Stimulated activated CD8-positive, alpha-beta memory T cell treated with anti-CD3 and anti-CD28 coated beads, Interleukin-2, amount 100 ng/mL, for 1 hour (primary cell): ENCODE measurements at places on chromosomes 11 and 22.

GRCh38 chr11:75286826-75287465, 46.4 kb downstream of the TPBGL start:
- no peak for DNase-seq

DNA sequence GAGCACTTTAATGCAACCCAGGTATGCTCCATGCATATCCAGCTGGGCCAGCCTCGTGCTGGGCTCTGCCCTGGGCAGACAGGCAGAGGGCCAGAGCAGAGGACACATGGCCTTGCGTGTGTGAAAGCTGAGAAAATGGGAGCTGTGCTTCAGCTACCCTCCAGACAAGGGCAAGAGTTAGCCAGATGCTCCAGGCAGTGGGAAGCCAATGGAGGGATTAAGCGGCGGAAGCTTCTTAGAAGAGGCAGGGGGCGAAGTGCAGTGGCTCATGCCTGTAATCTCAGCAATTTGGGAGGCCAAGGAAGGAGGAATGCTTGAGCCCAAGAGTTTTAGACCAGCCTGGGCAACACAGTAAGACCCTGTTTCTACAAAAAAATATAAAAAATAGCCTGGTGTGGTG, 9.8 kb upstream of the ARHGEF17 start:
- DNase-seq: no peak

GRCh38 chr11:100791860-100792259, 104.8 kb downstream of the ARHGAP42 start:
- DNase-seq: no peak

DNA sequence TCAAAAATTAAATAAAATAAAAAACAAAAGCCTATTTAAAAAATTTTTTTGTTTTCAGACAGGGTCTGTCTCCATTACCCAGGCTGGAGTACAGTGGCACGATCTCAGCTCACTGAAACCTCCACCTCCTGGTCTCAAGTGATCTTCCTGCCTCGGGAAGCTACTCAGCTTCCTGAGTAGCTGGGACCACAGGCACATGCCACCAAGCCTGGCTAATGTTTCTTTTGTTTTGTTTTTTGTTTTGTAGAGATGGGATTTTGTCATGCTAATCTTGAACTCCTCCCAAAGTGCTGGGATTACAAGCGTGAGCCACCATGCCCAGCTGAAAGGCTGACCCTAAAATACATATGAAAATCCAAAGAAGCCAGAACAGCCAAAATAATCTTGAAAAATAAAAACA, 20.4 kb upstream of the L3MBTL2 start:
- DNase-seq: no peak

- DNase-seq: no peak
These were observed 45.4 kb upstream of the CFAP300 start for GRCh38 chr11:102001657-102002338.

GRCh38 chr11:2760196-2760871, 60.5 kb upstream of the KCNQ1OT1 start:
- no peak for DNase-seq

DNA sequence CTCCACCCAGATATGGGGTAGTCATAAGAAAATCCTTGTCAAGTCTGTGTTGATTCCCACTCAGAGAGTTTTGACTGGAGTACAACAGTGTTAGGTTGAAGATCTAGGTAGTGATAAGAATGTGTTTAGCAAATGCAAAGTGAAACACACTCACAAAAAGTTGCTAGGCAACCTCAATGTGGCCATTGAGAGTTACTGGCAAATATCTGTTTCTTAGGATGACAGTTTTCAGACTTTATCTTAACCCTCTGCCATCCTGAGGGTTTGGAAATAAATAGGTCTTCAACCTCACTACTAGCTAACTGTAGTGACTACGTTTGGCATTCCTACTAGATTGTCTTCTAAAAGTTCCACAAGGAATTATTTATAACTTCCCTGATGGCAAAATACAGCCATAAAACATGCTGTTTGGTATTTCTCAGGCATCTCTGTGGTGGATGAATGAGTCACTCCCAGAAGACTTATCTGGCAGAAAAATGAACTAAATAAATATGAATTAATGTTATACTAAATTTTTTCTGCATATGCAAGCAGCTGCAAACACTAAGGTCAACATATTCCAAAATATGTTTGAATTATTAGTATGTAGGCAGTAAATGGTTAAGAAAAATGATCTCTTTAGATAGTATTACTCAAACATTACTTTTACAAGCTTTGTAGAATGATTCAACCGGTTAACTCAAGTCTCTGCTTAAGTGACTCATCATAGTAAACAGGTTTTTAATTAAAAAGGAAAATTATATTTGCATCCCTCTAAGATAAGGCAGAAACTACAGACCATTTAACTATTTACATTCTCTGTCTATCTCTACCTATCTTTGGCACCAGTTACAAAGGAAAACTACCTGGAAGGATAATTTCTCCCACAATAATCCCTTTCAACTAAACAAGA, 17.1 kb upstream of the SYTL2 start:
- DNase-seq: no peak

DNA sequence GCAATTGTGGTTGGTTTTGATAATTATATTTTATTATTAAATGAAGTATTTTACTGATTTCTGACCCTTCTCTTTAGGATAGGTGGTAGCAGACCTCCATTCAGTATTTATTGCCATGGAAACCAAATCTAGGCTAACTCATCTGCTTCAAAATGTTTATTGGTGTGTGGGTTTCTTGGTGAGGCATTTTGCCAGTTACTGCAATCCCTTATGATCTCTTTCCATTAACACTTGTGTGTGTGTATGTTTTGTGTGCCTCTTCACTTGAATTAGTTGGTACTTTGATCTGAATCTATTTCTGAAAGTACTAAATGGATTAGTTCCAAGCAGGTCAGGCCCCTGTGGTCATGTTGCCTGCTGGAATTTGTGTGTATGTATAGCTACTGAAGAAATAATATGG, 184.4 kb upstream of the C11orf87 start:
- no peak for DNase-seq

DNA sequence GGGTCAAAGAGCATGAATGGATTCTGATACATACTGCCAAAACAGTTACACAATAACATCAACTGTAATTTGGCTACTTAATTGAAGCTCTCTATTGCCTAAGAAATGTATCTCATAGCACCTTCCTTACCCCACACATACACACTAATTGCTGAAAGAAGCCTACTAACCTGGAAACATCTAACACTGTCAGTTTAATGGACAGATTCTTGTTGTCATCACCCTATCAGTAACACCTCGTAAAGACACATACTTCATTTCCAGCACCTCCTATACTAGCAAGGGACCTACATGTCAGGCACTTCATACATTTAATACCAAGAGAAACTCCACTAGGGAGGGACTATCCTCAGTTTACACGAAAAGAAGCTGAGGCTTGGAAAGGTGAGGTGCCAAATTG, 9.9 kb downstream of the NAP1L4 start:
- DNase-seq: no peak

- no peak for DNase-seq
These were observed 274.6 kb downstream of the BRD1 start for GRCh38 chr22:49553076-49553475.

GRCh38 chr11:10405865-10406592, 49.0 kb upstream of the AMPD3 start:
- no peak for DNase-seq

GRCh38 chr11:32706985-32707741, 87.3 kb downstream of the CCDC73 start:
- DNase-seq: no peak
